NCI-H345 (cell line): ENCODE measurements at places on chromosomes 1 and 21.

DNA sequence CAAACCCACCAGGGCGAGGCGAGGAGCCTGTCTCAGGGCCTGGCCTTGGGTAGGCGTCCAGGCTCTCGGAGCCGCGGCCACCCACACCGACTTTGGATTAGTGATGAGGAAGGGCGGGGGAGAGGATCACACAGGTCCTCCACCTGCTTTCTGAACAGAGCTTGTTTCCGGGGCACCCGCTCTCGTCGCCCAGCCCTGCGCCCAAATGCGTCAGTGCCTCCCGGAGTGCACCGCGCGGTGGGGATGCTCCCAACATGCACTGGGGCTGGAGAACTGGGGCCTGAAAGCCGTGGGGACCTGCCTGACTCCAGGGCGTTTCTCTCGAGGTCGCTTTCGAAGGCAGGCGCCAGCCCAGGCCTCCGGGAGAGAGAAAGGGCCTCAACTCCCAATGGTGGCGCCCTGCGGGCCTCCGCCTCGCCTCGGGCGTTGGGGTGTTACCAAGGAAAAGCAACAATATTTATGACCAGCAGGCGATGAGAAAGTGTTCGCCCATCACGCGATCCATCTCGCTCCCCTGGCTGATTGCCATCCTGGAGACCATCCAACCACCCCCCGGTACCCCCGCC is 8.9 kb upstream of the LHX8 start:
- DNase-seq, result no peak

- no peak for DNase-seq
These were observed 20.8 kb upstream of the VANGL1 start for GRCh38 chr1:115620950-115621349.

GRCh38 chr1:37795340-37796125 is 1.9 kb downstream of the MANEAL start:
- DNase-seq, result no peak

- DNase-seq, result peak; percentile 89
These were observed 4.1 kb downstream of the NUAK2 start for GRCh38 chr1:205317311-205317917.

DNA sequence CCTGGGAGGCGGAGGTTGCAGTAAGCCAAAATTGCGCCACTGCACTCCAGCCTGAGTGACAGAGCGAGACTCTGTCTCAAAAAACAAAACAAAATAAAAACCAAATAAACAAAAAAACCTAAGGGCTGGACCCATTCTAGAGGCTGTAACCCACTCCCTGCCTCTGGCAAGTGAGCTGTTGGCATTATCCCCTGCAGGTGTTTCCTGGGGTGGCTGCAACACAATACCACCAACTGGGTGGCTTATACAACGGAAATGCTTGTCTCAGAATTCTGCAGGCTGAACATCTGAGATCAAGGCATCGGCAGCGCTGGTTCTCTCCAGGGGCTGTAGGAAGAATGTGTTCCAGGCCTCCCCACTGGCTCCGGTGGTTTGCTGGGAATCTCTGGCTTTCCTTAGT is 15.2 kb downstream of the LRRC38 start:
- DNase-seq, result no peak

DNA sequence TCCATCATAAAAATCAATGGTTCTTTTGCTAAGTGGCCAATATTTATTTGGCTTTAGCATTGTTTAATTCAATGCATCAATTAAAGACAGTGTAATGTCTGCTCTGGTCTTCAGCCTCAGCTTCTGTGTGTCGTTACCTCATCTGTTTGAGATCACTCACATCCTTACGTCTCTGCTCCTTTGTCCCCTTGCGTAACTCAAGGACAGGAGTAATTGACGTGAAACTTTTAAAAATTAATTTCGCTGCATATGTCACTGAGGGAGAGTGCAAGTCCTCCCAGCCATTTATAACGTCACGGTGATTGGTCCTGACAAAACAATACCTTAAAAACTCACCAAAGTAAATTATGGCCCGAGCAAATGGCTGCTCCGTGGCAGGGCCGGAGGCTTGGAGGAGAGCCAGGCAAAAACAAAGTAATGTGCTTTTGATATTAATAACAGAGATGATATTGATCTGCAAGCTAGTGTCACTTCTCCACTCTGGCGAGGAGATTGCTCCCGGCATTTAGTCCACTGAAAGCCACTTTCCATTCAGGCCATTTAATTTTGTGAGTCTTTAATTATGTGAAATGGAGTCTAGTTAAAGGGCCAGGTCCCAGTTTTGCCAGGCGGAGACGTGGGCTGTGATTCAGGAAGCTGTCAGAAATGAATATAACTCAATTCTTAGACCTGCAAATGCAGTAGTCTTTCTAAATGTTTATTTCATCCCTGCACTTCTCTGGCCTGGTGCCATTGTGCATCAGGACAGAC is 150.9 kb upstream of the POU3F1 start:
- DNase-seq, result no peak

DNA sequence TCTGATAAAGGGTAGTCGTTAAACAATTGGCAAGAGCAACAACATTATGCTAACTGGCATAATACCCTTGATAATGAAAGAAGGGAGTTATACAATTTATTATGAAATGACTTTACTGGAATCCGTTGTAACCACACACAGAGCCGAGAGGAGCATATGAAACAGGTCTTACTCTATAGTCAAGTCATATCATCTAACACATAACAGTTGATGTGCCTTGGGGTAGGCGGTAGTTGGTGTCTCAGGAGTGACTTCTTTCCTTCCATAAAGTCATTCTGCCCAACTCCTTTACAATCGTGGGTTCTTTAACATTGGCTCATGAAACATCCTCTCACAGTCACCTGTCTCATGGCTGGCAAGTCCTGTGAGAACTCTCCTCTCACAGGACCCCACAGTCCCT is 225.2 kb downstream of the LTN1 start:
- DNase-seq, result no peak

DNA sequence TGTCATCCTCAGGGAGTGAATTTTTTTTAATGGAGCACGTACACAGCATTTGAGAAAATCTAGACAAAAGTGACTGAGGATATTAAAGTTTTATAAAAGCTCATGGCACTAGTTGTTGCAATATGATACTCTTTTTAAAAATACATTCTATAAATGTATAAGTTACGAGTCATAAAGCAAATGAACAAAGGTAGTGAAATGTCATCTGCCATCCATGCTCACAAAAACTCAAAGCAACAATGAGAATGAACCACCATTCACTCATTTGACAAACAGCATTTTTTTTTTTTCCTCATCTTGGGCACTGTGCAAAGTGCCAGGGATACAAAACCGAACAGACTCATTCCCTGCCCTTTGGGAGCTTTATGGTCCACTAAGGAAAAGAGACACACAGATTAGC is 38.7 kb downstream of the GPR137B start:
- no peak for DNase-seq

DNA sequence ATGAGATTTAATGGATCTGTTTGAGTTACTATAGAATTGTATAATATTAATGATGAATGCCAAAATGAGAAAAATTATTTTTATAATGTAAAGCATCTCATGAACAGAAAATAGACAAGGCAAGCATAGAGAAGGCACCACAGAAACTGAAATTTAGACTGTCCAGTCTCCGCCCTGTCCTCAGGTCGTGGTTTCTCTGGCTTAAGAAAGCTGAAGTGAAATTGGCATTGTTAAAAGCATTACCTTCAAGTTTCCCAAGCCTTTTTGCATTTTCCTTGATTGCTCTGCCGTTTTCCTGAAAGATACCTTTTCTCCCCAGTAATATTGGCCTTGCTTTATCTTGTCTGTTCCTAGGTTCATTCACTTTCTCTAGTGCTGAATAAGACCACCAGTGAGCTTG is 58.0 kb downstream of the VPS13D start:
- no peak for DNase-seq

DNA sequence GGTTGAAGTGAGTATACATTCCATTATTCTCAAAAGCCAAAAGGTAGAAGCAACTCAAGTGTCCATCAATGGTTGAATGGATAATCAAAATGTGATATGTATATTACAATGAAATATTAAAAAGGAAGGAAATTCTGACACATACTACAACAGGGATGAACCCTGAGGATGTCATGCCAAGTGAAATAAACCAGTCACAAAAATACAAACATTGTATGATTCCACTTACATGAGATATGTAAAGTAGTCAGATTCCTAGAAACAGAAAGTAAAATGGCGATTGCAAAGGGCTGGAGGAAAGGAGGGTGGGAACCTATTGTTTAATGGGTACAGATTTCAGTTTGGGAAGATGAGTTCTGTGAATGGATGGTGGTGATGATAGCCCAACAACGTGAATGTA is 5.8 kb downstream of the SLC44A3 start:
- DNase-seq, result no peak

DNA sequence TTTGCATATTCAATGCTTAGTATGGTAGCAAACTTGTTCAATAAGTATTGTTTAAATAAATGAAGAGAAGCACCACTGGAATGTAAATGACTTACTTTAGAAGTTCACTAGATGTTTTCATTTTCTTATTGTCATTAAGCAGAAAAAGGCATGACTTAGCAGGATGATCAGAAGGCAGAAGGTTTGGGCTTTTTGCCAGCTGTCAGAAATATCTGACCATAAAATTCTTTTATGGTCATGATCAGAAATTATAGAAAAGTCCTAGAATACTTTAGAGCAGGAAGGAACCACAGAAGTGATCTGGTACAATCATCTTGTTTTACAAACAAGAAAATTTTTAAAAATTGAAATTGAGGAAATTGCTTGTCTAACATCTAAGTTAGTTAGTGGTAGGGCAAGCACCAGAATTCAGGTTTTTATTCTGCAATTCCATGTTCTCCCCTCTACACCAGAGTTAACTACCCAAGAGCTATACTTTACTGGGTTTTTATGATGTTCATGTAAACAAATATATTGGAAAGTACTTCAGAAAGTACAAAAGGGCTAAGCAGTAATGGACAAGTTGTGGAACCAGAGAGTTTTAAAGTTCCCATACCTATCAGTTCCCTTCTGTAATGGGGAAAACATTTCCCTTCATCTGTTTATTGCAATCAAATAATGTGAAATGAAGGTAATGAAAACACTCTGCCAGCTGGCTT is 10.1 kb downstream of the FMO5 start:
- DNase-seq, result no peak

DNA sequence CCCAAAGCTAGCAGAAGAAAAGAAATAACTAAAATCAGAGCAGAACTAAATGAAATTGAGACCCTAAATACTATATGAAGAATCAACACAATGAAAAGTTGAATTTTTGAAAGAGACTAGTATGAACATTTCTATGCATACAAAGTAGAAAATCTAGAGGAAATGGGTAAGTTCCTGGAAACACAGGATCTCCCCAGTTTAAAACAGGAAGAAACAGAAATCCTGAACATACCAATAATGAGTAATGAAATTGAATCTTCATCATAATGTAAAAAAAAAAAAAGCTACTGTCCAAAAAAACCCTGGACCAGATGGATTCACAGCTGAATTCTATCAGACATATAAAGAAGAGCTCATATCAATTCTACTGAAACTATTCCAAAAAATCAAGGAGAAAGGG is 233.5 kb downstream of the PLPP3 start:
- no peak for DNase-seq

DNA sequence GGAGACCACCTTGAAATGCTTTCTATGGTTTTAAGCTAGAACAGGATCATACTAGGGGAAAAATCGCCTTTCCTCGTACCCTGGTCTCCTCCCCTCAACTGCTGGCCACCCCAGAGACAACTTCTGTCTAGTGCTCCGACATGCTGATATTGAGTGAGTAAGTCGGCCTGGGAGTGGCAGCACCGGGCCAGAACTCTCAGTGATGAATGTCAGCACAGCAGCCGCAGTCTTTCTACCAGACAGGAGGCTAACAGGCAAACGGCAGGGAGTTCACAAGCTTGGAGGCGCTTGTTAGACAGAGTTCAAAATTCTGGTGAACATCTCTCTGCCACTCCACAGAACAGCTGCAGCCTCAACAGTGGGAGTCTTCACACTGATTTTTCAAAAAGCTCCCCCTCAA is 716.9 kb downstream of the ADGRL2 start:
- no peak for DNase-seq
